ENCODE measurements at places on chromosomes 1 and 21.

DNA sequence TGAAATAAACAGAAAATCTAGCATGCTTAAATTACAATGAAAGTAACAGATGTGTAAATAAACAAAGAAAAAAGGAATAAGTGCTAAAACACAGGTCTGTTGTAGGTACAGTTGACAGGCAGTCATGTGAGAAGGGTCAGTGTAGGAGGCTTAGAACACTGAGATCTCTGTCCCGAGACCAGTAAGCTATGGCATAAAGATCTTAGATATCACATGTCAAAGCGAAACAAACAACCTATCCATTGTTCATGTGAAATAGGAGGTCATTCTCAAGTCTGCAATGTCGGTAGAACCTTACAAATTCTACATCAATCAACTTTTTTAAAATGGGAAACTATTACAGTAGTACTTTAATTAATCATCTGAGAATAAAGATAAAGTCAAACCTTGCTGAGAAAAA is 428.9 kb upstream of the ADGRL2 start:
- DNase-seq = peak; percentile 13

DNA sequence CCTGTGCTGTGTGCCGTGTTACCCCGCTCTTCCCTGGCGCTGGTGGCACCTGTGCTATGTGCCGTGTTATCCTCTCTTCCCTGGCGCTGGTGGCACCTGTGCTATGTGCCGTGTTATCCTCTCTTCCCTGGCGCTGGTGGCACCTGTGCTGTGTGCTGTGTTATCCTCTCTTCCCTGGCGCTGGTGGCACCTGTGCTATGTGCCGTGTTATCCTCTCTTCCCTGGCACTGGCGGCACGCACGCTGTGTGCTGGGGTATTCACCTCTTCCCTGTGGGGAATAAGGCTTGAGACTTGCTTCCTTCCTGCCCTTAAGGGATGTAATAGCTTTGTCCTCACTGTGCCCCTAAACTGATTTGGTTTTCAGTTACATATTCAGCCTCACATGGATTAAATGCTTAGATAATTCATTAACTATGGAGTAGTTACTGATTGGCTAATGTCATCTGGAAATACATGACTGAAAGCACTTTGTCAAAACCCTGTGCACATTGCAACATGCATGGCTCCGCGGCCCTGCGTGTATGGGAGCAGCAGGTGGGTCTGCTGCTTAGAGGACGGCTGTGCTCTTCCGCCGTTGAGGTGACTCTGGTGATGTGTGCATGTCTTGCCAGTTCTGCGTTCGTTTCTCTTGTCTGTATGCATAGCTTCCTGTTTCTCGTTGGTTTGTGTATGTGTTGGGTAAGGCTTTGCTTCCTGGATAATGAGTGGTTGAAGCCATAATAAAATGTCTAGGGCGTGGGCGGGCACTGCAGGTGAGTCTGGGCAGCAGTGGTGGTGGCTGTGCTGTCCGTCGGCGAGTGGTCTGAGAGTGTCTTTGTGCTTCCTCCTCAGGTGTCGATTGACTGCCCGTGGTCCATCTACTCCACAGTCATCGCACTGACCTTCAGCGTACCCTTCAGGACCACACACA is 17.9 kb upstream of the PWP2 start:
- DNase-seq = no peak

DNA sequence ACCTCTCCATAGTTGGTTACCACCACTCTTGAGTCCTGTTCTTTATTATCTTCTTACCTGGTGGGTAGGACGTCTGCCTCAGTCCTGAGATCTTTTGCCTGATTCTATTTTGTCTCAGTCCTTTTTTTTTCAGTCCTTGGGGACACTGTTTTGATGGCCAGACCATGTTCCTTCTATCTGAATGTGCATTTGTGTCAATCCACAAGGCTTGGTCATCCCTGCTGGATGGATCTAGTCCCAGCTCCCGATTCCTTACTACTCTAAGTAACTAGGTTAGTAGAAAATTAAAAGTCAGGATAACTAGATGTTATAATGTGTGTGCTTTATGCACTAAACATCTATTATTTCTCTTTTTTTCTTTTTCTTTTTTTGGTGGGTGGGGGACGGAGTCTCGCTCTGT is 28.1 kb upstream of the AK4 start:
- no peak for DNase-seq

- DNase-seq = no peak
Measured at GRCh38 chr1:54540582-54541295, 7.3 kb upstream of the ACOT11 start.

- no peak for DNase-seq
Measured at GRCh38 chr1:155294520-155295182, 6.6 kb downstream of the PKLR start.

- no peak for DNase-seq
Measured at GRCh38 chr21:42707207-42707830, 53.9 kb downstream of the PDE9A start.

GRCh38 chr1:86503406-86504136 is 34.8 kb downstream of the CLCA1 start:
- DNase-seq = peak; percentile 35

DNA sequence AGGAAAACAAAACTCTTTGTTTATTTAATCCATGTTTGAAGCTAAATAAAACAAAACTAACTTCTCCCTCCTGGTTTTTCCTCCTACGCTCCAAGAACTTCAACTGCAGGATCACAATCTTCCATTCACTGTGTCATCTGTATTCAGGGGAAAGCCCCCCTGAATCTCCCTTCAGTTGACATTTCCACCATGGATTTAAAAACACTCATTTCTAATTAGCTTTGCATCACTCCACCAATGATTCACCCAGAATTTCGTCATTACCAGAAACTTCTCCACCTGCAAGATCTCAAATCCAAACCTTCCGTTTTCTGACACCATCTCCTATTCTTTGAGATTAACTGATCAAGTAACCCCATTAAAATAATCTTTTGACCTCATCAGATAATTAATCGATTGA is 10.9 kb upstream of the RGS5 start:
- DNase-seq = no peak

DNA sequence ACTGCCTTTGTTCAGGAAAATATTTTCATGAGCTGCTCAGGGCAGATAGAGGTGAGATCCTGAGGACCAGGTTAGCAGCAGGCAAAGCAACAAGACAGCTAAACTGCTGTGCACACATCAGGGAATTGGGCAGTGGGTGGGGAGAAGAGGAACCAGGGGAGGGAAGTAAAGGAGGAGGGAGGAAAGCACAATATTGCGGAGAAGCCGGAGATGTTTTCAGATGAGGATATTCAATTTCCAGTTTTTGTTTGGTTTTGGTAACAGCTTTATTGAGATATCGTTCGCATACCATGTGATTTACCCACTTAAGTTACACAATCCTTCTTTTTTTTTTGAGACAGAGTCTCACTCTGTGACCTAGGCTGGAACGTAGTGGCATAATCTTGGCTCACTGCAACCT is 34.5 kb downstream of the EPHA10 start:
- no peak for DNase-seq

GRCh38 chr1:39196244-39197215 is 8.0 kb upstream of the MACF1 start:
- DNase-seq = peak; percentile 93

- no peak for DNase-seq
Measured at GRCh38 chr1:41582004-41582325, 97.5 kb upstream of the EDN2 start.

DNA sequence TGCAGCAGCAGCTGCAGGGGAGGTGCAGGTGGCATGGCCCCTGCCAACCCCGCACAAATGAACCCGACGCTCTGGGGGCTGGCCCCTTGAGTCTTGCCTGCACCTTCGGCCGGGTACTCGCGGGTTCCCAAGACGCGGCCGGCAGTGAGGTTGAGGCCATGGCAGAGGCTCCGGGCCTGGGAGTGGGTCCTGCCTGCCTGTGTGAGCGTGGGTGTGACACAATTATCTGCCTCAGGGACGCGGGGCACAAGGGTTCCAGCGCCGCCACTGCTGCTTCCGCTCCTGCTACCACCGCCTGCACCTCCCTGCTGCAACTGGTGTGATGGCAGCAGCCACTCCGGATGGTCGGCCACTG is 20.9 kb upstream of the TGFB2 start:
- no peak for DNase-seq

DNA sequence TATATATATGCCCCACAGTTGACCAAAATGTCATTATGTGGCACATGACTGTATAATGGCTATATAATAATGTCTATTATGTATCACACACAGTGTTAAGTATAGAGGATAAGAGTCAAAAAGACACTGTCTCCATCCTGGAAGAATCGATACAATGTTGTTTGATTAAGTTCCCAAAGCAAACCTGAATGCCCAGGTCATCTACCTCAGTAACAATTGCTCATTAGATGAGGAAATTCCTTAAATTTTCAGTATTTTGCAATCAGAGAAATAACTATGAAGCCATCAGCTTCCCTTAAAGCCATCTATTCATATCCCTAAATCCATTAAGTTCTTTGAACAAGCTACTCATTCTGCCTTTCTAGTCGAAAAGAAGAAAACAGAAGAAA is 10.0 kb downstream of the FOXJ3 start:
- no peak for DNase-seq

DNA sequence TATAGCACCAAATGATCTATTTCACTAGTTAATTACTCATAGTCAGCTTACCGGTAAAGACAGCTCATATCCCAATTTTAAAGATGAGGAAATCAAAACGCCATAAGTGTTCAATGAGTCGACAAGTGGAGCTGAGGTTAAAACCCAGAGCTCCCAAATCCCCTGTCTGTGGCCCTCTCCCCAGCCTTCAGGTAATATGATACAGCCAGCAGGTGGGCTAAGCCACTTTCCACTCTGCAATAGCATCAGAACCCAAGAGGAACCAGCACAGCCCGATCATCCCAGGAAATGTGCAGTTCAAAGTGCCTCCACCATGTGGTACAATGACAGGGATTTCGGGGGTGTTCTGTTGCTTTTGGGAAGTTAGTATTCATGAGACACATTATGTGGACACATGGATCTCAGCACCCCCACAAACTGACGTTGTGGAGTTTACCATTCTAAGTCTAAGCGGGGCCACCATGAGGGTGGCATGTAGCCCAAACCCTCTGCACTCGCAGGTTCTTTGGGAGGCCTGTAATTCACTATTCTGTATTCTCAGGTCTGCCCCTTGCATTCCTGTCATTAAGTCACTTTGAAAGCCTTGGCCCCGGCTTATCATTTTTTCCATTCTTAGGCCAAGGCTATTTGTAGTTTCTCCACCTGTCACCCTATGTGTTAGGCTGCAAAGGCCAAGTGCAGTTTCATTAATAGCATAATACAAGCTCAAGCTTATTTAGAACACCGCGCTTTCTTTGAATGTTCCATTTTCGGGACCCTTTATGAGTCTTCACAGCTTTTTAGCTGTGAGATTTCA is 26.3 kb upstream of the ACTN2 start:
- no peak for DNase-seq

DNA sequence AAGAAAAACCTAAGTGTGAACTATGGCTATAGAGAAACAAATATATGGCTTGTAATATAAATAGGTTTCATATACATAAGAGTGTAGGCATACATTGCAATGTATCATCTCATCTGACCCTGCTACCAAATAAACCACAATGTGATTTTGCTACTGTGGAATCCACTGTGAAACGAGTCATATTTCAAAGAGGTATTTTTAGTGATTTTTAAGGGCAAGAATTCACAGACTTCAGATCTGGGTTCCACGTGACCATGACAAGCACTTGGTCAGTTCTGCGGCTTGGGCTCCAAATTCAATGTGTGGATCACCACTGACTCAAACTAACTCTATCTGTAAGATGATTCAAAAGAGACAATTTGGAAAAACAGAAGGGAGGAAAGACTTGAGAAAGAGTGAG is 147.0 kb upstream of the ERG start:
- no peak for DNase-seq

DNA sequence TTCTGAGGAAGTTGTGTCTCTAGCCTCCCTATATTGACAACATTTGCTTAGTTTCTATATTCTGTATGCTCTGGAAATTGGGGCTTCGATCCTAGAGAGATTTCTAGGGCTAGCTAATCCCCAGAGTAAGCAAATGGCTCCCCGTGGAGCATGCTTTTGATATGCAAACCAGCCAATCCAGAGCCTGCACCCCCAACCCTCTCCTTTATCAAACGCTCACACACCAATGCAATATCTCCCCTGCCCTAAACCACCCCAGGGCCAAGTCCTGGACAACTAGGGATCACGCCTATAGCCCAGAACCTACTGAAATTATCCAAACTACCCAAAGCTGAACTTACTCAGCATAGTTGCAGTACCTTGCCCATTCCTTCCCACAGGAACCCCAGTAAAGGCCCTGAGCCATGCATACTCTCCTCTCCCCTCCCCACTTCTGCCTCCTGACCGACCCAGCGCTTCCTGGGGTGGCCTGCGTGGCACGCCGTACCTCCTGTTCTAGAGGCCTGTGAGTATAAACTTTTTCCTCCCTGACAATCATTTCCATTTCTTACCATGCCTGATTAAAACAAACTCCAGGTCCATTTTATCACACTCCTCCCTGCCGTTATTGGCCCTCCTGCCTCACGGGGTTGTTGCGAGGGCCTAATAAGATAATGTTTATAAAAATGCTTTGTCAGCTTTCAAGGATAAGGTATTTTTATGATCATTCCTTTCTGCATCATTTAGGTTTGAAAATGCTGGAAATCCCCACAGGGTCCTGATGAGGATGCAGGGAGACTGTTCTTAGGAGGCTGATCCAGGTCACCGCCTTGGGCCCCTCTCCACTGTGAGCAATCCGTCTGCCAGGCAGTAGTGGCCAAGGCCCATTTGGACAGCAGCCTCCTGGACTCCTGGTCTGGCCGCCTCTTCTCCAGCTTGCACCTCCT is 102.7 kb downstream of the TENT5C start:
- DNase-seq = no peak

- no peak for DNase-seq
Measured at GRCh38 chr1:198462365-198463019, 78.0 kb downstream of the ATP6V1G3 start.

DNA sequence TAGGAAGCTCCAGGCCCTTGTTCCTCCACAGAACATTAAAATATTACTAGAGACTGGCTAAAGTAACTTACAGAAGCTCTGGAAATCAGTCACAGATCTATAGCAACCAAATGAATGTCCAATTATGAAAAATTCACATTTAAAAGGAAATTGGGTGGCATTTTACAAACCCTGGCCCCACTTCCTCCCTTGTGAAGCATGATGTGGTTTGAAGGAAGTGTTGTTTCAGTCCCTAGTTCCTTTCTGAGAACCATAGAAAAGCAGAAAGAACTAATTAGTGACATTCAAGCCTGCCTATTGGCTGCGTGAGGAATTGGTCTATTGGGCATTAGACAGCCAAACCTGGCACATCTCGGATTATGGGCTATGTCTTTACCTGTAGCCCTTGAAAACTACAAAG is 649.7 kb upstream of the NEGR1 start:
- DNase-seq = no peak

DNA sequence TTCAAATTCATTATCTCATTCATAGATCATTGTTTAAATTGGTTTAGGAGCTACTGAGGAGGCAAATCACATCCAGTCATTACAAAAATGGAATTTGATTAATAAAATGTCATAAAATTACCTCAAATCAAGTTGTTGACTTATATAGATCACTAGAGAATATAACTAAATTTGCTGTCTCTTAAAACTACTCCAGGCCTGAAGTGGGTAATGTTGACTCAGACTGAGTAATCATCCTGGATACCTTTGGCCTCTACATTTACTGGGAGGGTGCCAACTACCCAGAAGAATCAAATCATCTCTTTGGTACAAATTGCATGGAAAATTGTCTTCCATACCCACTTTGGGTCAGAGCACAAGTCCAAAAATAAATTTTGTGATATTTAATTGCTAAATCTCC is 191.2 kb upstream of the GREM2 start:
- no peak for DNase-seq

GRCh38 chr21:39638281-39638680 is 25.5 kb downstream of the B3GALT5 start:
- DNase-seq = no peak

GRCh38 chr1:51664421-51665240 is 47.7 kb downstream of the OSBPL9 start:
- peak; percentile 77 for DNase-seq

Data from OCI-M1 (cell line).